ENCODE measurements at places on chromosomes 6 and 20. TPM values are rescaled to one million over a fixed set of nuclear protein-coding genes. Genes with fewer than 3 reads are reported as not detected.

BRD2 gene
- total RNA-seq, result 373 TPM

NELFE gene
- 86.1 TPM for total RNA-seq

PAK1IP1 gene
- total RNA-seq, result 57.1 TPM

GRCh38 chr6:75856902-75857301 lies 107.9 kb downstream of the MYO6 start:
- DNase-seq, result no peak
- no peak overlapping the region for H3K4me3 ChIP-seq
- H3K27me3 ChIP-seq, result no peaks in the 10 kb centered on the region
- no peaks in the 10 kb centered on the region for H3K4me1 ChIP-seq
- H3K27ac ChIP-seq, result no peak overlapping the region

DNA sequence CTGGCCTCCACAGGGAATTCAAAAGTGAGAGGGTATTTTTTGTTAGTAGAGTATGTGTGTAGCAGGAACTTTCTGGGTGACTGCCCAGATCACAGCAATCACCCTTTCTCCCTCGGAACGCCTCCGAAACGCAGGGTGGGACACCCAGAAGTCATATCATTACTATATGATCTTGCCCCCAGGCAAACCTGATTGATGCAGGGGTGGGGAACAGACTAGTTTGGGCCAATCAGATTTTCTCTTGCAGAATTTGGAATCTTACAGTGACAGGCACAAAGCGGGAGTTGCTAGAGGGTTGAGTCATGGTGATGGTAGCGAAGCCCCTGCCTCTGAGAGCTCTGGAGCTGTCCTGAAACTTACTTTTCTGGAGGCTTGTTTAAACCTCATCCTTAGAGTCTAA lies 16.5 kb upstream of the RPN2 start:
- no peaks in the 10 kb centered on the region for H3K36me3 ChIP-seq
- no peak overlapping the region for H3K27ac ChIP-seq
- H3K4me3 ChIP-seq, result no peak overlapping the region
- H3K27me3 ChIP-seq, result no peaks in the 10 kb centered on the region
- H3K4me1 ChIP-seq, result no peaks in the 10 kb centered on the region
- no peak for DNase-seq

DNA sequence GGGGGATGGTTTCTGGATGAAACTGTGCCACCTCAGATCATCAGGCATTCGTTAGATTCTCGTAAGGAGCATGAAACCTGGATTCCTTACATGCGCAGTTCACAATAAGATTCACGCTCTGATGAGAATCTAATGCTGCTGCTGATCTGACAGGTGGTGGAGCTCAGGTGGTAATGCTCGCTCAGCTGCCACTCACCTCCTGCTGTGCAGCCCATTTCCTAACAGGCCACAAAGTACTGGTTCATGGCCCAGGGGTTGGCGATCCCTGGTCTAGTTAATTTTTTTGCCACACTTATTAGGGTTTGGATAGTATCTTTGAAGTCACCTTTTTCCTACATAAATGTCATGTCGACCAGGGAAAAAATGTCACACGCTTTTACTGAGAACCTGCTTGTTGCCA lies 96.8 kb upstream of the MLIP start:
- H3K4me3 ChIP-seq, result no peak overlapping the region
- H3K27ac ChIP-seq, result no peak overlapping the region
- no peaks in the 10 kb centered on the region for H3K4me1 ChIP-seq
- H3K36me3 ChIP-seq, result no peaks in the 10 kb centered on the region
- DNase-seq, result no peak

GRCh38 chr6:52132292-52132691 lies 44.9 kb upstream of the PKHD1 start:
- H3K4me1 ChIP-seq, result no peaks in the 10 kb centered on the region
- DNase-seq, result no peak
- peaks cover 3% of the 10 kb centered on the region for H3K27me3 ChIP-seq
- no peak overlapping the region for H3K27ac ChIP-seq
- H3K36me3 ChIP-seq, result no peaks in the 10 kb centered on the region

Data from CD8-positive, alpha-beta memory T cell (primary cell).